ENCODE measurements at places on chromosomes 6 and 20.

DNA sequence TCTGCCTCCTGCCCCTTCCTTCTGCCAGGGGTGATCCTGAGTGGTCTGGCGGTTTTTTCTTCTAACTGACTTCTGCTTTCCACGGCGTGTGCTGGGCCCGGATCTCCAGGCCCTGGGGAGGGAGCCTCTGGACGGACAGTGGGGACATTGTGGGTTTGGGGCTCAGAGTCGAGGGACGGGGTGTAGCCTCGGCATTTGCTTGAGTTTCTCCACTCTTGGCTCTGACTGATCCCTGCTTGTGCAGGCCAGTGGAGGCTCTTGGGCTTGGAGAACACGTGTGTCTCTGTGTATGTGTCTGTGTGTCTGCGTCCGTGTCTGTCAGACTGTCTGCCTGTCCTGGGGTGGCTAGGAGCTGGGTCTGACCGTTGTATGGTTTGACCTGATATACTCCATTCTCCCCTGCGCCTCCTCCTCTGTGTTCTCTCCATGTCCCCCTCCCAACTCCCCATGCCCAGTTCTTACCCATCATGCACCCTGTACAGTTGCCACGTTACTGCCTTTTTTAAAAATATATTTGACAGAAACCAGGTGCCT, 10.2 kb downstream of the SLC29A1 start:
- no peak for DNase-seq

DNA sequence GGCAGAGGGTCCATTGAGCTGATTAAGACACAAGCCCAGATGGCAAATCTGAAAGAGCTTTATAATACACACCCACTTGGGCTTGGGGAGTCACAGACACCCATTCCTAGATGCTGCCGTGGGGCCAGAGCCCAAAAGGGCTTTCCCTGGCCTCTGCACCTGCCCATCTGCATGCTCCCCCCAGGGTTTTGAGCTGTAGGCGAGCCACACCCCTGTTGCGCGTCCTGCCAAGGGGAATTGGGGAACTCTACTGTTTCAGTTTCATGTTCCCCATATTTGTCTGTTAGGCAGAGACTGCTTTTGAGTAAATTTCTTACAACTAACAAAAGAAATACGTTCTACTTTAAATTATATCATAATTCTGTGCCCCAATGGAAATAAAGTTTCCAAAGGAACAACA, 52.9 kb upstream of the FNDC1 start:
- DNase-seq, result no peak

DNA sequence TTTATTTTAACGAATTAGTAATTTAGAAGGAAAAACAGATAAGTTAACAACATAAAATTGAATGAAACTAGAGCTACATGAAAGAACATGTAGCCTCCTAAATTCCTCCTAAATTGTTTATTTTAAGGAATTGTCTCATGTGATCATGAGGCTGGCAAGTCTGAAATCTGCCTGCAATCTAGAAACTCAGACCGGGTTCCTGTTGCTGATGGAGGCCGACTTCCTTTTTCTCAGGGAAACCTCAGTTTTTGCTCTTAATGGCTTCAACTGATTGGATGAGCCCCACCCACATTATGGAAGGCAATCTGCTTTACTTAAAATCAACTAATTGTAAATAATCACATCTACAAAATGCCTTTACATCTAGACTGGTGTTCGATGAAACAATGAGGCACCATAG, 267.6 kb upstream of the PRND start:
- no peak for DNase-seq

DNA sequence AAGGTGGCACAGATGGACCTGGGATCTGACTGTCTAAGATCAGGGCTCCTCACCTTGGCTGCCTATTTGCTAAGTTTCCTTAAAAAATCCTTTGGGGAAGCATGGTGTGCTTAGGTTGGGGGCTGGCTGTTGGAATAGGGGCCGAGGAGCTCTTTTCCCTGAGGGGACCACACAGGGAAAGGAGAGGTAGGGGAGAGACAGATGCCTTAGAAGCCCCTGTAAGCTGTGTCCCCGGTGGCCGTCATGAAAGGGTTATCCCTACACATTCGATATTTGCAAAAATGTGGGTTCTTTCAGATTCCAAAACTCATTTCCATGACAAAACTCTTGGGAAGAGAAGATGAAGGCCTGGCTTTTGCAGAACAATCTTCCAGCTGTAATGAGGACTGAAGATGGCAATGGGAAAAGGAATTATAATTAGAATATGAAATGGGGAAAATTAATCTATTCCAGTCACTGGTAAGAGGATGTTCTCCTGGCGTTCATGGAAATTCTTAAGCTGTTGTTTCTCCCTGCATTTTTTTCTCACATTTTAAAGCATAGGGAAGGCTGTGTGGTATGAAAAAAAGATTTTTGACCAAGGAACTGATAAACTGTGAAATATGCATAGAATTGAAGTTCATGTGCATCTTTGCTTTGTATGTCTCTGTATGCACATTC, 53.8 kb downstream of the TOX2 start:
- no peak for DNase-seq

DNA sequence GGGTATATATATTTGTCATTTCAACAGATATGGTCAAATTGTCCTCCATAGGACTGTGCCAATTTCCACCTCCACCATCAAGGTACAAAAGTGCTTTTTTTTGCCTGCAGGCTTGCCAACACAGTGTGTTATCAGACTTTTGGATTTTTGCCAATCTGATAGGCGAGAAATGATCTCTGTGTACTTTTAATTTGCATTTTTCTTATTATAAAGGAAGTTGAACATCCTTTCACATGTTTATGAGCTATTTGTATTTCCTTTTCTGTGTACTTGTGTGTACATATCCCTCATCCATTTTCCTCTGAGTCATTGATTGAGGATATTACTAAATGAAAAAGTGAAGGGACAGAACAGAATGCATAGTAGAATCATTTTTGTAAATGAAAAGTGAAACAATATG, 39.0 kb upstream of the PTPN1 start:
- DNase-seq, result no peak

GRCh38 chr6:151317103-151317994, 74.0 kb downstream of the ZBTB2 start:
- no peak for DNase-seq

- no peak for DNase-seq
These were observed 317.5 kb downstream of the UTRN start for GRCh38 chr6:144602523-144603180.

GRCh38 chr6:129946439-129947140, 71.8 kb upstream of the L3MBTL3 start:
- no peak for DNase-seq

GRCh38 chr6:90574610-90575009, 12.3 kb downstream of the MAP3K7 start:
- no peak for DNase-seq

DNA sequence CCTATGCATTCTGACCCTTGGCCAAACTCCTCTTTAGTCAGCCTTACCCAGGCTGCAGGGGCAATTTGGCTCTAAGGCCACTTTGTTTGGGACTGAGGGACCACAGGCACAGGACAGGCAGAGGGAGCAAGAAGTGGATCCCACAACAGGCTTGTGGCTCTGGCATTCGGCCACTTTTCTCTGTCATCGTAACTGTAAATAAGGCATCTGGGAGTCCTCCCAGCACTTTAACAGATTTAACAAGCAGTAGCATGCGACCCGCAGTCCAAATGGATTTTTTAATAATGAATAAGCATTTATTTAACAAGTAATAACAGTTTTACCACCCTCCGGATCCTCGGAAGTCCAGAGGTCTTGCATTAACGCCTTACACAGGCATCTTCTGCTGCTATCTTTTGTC, 16.1 kb upstream of the CDH22 start:
- no peak for DNase-seq

DNA sequence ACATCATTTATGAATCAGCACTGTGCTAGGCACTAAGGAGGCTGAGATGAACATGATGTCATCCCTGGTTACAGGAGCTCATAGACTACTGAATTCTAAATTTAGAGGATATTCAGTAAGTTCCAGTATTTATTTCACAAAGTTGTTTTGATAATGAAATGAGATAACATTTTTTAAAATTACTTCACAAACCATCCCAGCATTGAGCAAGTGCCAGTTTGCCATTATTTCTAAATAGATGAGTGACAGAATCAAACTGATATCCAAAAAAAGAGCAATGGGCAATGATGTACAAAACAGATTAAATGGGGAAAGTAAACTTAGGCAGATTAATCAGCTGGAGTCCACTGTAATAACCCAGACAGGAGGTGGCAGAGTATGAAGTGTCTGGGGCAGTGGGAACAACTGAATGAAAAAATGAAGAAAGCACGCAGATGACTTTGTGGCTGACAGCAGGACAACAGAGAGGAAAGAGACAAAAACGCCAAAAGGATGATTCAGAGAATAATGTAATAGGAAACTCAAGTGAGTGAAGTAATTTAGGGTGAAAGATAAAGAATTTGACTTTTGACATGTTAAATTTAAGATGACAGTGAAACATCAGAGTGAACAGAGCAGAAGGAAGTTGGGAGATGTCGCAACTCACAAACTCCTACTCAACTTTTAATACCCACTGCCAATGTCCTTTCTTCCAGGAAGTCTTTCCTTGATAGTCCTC, 70.2 kb downstream of the RCAN2 start:
- DNase-seq, result no peak

DNA sequence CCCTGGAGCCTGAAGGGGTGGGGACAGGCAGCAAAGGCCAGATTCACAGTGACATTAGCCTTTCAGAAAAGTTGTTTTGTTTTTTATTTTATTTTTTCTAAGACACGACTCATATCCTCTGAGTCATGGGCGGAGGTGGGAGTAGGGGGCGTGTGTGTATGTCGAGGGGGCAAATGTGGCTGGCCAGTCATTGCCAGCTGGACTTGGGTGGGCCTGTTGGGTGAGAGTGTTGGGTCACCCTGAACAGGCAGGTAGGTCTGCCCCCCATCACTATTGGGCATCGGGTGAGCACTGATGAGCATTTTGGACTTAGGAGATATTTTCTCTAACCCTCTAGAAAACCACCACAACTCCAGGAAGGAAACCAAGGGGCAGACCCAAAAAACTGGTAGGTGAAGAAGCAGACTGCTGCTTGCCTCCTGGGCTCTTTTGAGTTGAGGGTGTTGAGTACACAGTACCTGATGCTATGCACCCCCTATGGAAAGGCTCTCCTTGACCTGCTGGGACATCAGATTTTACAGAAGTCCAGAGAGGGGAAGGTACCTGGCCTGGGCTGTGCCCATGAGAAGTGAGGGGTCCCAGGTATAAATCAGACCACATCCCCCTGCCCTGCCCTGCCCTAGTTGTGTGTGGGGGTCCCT, 5.6 kb downstream of the SMIM29 start:
- DNase-seq, result no peak

All from GM12878 (cell line).